ENCODE measurements at places on chromosomes 1 and 21. TPM values are rescaled to one million over a fixed set of nuclear protein-coding genes. Genes with fewer than 3 reads are reported as not detected.

GRCh38 chr21:15826908-15827601 lies 97.3 kb downstream of the USP25 start:
- no peak for DNase-seq

GRCh38 chr1:228691211-228691610 lies 44.1 kb upstream of the RHOU start:
- no peak for DNase-seq

- no peak for DNase-seq
These were observed 145.9 kb downstream of the PGBD5 start for GRCh38 chr1:230280054-230280795.

GRCh38 chr21:43348801-43349261 lies 78.1 kb downstream of the SIK1 start:
- DNase-seq: no peak

- no peak for DNase-seq
These were observed 84.4 kb downstream of the UBE4B start for GRCh38 chr1:10117132-10117531.

DNA sequence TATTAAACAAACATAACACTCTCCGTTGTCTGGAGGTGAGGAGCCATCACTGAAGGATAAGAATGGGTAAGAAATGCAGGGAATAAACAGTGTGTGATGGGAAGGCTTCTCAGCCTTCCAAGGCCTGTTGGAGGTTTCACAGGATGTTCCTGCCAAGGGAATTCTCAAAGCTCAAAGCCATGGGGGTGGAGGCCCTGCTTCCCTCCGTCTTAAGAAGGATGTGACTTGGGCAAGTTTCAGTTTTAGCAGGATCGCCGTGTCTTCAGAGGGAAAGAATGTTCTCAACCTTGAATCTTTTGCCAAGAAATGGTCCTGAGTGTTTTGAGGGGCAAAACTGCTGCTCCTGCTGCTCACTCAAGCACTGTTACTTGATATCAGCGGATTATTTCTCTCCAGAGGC lies 41.7 kb upstream of the IL20 start:
- no peak for DNase-seq

DNA sequence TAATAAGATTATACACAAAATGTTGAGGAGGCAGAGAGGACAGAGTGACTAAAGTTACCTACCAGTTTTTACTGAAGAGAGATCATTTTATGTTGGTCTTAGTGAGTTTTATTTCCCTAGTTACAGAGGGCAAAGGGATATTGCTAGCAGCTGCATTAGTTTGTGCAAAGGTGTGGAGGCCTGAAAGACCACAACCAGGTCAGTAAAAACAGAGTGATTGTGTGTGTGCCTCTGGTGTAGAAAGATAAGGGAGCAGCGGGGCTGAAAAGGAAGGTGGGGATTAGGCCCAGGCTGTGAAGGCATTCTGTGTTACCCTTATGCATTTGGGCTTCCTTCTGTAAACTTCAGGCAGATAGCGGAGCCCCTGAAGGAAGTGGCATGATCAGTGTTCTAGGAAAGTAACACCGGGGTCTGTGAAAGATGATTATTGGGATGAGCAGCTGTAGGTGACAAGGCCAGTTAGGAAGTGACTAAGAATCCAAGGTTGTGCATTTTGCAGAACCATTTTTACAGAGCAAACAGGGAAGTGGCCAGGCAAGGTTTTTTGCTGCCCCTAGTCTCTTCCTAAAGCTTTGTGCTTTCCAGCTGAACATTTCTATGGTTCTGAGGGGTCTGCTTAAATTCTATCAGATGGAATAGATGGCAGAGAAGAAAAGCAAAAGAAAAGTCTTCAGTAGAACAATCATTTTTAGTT lies 3.7 kb downstream of the GADD45A start:
- no peak for DNase-seq

DNA sequence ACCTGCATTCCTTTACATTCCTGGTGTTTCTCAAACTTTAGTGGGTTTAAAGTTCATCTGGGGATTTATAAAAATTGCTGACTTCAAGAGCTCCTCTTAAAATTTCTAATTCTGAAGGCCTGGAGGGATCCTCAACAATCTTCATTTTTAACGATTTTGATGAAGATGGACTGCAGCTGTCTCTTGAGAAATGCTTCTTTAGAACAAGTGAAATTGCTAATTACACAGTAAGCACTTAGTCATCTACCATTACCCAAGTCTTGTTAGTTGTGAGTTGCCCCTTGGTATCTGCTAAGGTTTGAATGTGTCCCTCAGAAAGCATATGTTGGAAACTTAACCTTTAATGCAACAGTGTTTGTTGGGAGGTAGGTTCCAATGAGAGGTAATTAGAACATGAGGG lies 163.7 kb downstream of the LTN1 start:
- DNase-seq: no peak

DNA sequence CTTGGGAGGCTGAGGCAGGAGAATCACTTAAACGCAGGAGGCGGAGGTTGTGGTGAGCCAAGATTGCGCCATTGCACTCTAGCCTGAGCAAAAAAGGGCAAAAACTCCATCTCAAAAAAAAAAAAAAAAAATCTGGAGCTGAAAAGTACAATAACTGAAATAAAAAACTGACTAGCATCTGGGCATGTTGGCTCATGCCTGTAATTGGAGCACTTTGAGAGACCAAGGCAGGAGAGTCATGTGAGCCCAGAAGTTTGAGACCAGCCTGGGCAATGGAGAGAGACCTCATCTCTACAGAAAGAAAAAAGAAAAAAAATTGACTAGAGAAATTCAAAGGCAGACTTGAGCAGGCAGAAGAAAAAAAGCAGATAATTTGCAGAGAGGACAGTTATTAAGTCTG lies 18.1 kb downstream of the CLDN19 start:
- no peak for DNase-seq

DNA sequence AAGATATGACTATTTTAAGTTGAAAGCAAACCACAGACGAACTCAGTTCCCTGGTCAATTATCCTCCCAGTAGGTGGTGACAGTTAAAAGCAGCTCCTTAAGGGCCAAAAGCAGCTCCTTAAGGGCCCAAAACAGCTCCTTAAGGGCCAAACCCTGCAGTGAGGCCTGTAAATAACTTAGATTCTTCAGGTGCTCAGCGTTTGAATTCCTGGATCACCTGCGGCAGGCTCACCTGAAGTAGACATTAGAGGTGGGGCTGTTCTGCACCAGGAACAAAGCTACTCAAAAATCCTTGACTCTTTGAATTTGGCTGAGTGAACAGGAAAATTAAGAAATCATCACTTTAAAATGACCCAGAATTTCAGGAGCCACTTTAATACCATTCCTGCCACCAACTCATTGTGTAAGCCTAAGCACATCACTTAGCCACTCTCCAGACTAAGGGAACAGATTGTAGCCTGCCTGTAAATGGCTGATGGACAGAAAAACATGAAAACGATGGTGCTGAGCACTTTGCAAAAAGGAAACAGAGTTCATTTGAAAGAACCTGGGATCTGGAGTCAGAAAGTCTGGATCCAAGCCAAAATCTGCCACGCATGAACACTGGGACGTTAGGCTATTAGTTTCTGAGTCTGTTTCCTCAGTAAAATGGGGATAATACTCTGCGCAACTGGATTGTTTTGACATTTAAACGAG lies 126.9 kb downstream of the LRIG2 start:
- DNase-seq: no peak

- DNase-seq: no peak
These were observed 32.7 kb upstream of the WASF2 start for GRCh38 chr1:27522432-27523336.

GRCh38 chr1:58331156-58331555 lies 215.4 kb downstream of the OMA1 start:
- DNase-seq: no peak

GRCh38 chr1:85303440-85304162 lies 27.2 kb upstream of the BCL10 start:
- no peak for DNase-seq

GRCh38 chr1:119713039-119713748 lies 1.5 kb downstream of the PHGDH start:
- no peak for DNase-seq

- no peak for DNase-seq
These were observed 136.9 kb downstream of the BARHL2 start for GRCh38 chr1:90580176-90580575.

DNA sequence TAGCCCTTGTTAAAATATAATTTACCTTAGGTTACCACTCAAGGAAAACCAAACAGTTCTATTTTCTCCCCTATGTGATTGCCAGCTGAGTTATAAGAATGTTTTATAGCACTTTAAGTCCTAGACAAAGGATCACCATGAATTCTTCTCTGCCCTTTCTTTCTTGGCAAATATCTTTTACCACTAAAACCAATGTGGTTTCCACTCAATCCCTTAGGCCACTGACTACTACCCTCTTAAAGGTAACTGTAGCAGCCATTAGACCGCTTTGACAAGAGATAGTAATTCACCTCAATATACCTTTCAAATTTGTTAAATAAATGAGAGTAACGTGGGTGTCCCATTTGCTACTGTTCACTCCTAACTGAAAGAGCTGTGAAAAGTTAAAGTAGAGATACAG lies 307.9 kb upstream of the PRMT6 start:
- no peak for DNase-seq

- no peak for DNase-seq
These were observed 121.2 kb upstream of the PTGFR start for GRCh38 chr1:78369546-78369945.

DNA sequence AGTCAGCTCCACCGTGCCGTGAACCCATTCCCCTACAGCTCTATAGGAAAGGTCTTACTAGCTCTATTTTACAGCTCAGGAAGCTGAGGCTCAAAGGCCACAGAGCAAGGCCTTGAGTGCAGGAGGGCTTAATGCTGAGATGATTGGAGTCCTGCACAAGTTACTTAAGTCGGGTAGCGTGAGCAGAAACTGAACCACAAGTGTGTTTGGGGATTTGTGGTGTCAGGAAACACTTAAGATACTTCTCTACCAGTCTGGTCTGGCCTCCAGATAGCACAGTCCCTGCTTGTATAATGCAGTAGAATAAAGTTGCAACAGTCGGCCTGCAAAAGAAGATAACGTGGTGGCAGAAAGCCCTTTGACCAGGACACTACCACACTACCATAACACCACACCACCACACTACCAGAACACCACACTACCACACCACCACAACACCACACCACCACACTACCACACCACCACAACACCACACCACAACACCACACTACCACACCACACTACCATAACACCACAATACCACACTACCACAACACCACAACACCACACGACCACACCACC lies 118.1 kb downstream of the SPSB1 start:
- no peak for DNase-seq

The AVPR1B gene
- 0.58 TPM for polyA plus RNA-seq

The TFF2 gene
- polyA plus RNA-seq: not detected

The CHODL gene
- polyA plus RNA-seq: 38.5 TPM

The BTBD19 gene
- 10.0 TPM for polyA plus RNA-seq

The SELE gene
- polyA plus RNA-seq: 0.42 TPM

The ELOA gene
- polyA plus RNA-seq: 32.2 TPM

The THEMIS2 gene
- 3.3 TPM for polyA plus RNA-seq

The ZFP69B gene
- polyA plus RNA-seq: 5.5 TPM

Data from right renal pelvis (tissue), 4 donors.